ENCODE measurements at places on chromosomes 3 and 15.

DNA sequence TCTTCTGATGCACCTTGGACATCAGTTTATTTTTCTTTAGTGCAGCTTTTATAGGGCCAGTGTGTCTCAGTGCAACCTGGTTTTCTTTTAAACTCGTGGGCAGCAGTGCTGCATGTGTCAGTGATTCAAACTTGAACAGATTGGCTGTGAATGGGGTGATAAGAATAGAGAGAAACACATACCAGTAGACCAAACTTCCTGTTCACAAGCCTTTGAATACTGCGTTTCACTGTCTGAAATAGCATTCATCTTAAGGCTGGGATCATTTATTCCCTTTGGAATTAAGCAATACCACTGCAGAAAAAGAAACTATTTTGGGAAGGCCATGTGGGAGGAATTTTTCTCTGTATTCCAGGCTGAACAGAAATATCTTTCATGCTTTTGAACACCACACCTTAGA, 51.7 kb downstream of the PHLDB2 start:
- no peak for DNase-seq

DNA sequence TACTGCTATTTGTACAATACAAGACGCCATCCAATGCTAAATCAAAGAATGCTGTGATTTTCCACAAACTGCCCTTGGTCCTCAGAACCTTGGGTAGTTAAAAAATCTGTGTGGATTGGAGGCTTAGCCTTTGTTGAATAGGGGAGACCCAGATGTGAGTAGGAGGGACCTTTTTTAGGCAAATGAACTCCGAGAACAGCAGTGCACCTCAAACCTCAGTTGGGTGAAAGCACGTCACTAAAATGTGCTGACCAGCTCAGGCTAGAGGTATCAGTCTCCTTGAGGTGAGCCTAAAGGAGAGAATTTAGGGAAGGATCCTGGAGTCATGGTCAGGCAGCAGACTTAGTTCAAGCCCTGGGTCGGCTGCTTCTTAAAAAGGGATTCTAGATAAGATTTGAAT, 200.7 kb downstream of the SOX2 start:
- no peak for DNase-seq

DNA sequence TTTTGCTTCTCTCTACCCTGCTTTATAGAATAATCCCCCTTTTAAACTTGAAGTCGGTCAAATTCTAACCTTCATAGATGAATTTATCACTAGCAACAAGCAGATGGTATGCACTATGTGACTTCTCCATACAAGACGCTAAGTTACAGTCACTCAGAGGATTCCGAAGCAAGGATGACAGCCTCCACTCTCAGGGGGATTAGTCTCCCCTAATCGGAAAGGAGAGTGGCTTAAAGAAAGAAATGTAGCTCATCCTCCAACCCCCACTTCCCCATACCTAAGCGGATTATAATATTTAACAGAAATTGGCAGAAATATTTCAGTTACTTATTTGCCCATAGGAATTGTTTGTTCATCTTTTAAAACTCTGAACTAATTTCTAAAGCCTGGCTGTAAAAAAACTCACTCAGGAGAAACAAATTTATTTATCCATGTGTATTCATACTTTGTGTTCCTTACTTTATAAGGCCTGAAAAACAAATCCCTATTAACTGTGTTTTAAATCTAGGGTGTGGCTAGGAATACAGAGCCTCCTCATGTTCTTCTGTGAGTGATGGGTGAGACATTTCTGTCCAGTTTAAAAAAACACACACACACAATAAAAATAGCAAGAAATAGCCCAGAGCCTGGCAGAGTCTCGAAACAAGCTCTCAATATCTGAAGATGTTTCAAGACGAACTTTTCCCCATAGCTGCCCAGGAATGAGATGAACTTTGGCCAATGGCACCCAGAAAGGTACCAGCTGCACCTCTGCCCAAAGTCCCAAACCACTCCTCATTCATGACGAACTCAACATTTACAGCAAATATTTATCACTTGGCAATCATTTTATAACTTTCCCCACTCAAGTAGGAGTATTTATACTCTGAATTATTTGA, 18.7 kb downstream of the SIAH2 start:
- DNase-seq: no peak

GRCh38 chr3:33034601-33035000, 62.3 kb downstream of the GLB1 start:
- DNase-seq: no peak

- DNase-seq: no peak
Observed at GRCh38 chr3:141407047-141407446, 38.7 kb downstream of the ZBTB38 start.

- no peak for DNase-seq
Observed at GRCh38 chr15:33526532-33526931, 215.8 kb downstream of the RYR3 start.

DNA sequence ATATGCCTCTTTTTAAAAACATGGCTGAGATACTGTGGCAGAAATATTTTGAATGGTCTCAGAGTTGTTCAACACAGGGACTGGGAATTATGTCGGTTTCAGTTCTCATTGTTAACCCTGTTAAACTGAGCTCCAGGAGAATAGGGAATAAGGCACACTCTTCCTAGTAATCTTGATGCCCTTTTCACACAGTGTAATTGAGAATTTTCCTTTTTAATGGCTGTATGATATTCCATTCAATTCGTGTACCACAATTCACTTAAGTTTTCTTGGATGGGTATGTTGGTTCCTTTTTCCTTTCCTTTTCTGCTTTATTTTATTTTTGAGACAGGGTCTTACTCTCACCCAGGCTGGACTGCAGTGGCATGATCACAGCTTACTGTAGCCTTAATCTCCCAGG, 33.7 kb upstream of the BCL2L10 start:
- DNase-seq: no peak

GRCh38 chr15:70792171-70792573, 28.8 kb upstream of the UACA start:
- peak; percentile 59 for DNase-seq

- DNase-seq: no peak
Observed at GRCh38 chr15:77312523-77312922, 107.4 kb downstream of the PEAK1 start.

- DNase-seq: no peak
Observed at GRCh38 chr15:88509321-88509720, 37.2 kb downstream of the DET1 start.

DNA sequence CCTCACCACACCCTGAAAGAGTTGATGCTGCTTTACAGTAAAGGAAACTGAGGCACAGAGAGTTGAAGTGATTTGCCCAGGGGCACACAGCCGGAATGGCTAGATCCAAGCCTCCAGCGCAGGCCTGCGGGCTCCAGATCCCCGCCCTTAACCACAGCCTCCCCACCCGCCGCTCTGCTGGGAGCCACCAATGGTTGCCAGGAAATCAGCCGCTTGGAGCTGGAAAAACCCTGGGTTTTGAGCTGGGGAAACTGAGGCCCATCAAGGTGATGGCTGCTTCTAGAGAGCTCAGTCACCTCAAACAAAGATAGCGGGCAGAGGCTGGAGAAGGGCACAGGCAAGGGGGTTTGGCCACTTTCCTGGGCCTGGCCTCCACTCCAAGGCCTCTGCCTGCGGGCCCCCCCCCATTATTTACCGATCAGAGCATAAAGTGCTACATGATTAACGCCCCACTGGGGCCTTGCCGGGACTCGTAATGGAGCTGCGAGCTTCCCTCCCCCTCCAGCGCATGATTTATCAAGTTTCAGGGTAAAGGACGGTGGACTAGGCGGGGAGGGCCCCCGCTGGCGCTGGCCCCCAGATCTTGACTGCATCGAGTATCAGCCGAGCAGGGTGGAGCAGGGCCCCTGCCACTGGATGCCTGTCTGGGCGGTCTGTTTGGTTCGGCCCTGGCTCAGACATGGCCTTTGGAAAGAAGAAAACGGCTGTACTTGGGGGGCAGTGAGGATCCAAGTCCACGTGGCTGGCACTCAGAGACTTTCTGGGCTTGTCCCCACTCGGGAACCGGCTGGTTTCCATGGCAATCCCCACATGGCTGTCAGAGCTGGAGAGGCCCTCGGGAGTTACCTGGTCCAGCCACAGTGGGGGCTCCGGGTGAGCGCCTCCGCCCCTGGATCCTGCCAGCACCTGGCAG, 9.1 kb downstream of the PLXND1 start:
- peak; percentile 38 for DNase-seq

DNA sequence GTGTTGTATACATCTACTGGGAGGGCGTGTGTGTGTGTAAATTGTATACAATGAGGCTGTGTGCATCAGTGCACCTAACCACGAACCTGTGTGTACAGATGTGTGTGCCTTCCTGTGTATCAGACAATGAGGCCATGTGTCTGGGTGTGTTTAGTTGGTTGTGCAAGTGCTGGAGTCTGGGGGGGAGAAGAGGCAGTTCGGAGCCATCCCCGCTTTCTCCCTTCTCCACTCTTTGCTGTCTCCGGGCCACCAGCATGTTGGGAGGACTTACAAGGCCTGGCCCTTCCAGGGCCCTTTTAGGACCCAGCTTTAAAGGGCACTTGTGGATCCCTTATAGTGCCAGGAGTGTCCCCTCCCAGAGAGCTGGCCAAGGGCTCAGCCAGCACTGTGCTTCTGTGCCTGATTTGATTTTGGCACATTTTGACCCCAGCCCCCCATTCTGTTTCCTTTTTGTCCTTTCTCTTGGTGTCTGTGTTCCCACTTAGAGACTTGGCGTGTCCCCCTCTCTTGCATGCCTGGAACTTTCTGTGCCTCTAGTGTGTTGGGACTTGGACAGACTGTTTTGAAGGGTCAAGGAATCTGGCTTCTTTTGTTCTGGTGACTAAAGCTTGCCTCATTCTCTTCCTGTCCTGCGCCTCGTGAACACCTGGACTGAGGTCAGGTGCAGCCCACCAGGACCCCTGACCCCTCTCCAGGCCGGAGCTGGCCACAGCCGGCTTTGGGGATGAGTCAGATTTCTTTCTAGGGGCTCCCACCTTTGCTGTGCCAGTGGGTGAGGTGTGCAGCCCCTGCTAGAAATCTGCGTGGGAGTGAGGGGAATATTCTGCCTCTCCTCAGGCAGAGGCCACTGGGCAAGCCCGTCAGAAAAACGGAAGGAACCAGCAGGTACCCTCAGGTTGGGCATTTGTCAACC, 1.5 kb downstream of the CTDSPL start:
- DNase-seq: no peak

DNA sequence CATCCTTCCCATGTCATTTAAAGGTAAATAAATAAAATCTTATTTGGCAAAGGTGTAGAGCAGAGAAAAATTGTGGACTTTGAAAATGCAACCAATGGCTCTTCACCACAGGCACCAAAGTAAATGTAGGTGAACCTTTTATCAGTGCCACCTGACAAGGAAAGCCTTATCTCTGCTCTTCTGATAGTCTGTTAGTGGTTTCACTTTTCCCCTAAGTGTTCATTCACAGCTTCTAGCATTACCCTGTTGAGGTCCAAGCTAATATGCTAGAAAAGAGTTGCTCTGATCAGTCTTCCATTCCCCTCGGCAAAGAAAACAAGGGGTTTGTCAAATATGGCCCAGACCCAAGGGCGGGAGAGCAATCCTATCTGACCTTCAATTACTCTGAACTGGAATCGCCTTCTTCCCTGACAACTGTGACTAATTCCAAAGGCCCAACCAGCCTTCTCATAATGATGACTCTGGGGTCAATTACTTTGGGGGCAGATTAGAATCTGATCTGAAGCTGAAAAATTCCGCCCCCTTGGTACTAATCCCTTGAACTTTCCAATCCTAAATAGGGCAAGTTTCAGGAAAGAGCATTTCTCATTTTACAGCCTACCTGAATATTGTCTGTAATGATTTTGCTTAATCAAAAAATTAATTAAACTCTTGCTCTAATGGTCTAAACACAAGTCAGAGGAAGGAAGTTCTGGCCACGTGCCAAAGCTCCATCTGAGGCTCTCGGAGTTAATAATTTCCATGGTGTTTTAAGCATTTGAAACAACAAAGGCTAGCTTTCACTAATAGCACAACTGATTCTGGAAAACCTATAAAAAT, 52.4 kb downstream of the SETMAR start:
- peak; percentile 65 for DNase-seq

DNA sequence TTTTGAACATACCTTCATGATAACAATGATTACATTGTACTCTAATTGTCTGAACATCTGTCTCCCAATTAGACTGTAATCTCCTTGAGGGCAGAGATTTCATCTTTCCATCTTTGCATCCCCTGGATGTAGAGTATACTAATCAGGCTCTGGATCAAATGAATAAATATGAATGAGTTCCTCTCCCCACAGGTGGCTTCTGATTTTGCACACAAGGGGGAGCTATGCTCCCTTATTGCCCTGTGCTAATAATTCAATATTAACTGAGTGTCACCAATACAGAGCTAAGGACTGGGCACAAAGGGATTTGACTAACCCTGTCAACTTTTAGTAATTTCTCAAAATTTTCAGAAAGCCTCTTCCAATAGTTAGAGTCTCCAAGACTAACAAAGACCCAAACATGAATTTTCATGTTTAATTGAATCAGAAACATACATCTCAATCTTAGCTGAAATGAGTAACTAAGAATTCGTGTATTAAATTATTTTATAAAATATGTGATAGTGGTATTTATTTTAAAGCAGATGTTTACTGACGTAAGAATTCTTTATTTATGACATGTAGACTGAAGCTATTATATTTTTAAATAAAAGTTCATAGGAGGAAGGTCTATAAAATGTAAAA, 3.0 kb downstream of the DUOXA1 start:
- peak; percentile 78 for DNase-seq

DNA sequence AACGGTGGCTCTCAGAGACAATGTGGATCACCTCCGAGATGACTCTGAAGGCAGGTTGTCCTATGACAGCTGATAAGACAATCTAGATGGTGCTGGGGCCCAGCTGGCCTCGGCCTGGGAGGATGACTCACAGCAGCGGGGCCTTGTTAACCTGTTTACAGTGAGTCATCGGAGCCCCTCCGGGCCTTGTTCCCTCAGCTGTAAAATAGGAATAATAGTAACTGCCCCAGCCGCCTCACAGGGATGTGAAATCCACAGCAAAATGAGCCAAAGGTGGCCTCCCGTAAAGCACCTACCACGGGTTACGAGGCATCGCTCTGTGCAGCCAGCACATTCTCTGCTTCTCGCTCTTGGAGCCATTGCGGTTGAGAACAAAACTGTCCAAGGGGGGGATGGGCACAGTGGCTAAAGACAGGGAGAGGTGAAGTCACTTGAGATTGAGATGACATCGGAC, 88.6 kb upstream of the RASGRF1 start:
- DNase-seq: peak; percentile 59

DNA sequence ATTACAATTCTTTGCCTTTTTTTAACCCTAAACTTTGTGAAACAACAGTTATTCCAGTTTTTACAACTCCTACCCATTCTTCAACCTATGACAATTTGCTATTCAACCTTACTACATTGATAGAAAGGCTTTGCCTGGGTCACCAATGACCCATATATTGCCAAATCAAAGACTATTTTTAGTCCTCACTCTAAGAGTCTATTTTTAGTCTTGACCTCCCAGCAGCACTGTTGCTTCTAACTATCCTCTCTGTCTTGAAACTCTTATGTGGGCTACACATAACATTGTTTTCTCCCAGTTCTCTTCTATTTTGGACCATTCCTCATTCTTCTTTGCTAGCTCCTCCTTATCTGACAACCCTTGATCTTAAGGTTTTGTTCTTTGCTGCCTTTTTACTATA, 71.4 kb downstream of the C3orf80 start:
- no peak for DNase-seq

Measured in HT-29 (cell line).